SK-N-SH treated with all-trans-retinoic acid at 6 μM for 48 hours (cell line): ENCODE measurements at places on chromosomes 5 and 9.

DNA sequence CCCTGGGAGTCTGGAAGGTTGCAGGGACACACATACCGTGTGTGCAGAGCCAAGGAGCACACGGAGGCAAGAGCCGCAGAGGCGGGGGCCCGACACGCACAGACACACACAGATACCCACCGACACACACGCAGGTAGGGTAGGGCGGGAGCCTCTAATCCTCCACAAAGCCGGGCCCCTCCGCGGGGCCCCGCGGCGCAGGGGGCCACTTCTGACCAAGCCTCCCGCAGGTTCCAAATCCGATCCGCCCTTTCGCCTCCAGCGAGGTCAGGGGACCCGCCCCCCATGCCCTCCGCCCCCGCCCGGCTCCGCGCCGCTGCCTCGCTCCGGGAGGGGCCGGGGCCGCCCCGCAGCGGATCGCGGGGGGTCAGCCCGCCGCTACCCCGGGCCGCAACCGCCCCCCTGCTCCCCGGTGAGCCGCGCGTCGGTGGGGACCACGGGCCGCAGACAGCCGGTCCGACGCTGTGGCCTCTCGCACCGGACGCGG lies 1.4 kb upstream of the LMX1B start:
- peak; percentile 14 for ATAC-seq

- ATAC-seq: no peak
Measured at GRCh38 chr5:60604771-60605170, 95.2 kb downstream of the DEPDC1B start.

GRCh38 chr9:30846651-30847050 lies 1537.8 kb upstream of the ACO1 start:
- ATAC-seq: no peak

GRCh38 chr5:14745753-14746152 lies 81.2 kb downstream of the OTULIN start:
- no peak for ATAC-seq

- no peak for ATAC-seq
Measured at GRCh38 chr9:37951671-37952449, 47.9 kb upstream of the SLC25A51 start.

DNA sequence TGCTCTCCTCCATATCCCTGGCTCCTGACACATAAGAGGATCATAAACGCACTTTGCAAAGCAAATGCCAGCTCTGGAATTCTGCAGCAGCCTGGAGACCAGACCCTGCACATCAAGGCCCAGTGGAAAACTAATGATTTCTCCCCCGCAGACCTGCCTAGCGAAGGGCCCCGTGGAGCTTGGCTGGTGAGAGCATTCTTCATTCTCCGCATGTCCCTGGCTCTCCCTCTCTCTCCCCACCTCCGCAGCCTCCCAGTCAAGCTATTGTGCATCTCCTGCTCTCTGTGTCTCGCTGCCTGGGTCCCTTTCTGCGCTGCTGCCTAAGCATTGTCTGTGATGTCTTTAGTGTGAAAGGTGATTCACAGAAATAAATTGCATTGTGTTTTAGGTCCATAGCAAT lies 46.7 kb downstream of the GRIA1 start:
- ATAC-seq: no peak

DNA sequence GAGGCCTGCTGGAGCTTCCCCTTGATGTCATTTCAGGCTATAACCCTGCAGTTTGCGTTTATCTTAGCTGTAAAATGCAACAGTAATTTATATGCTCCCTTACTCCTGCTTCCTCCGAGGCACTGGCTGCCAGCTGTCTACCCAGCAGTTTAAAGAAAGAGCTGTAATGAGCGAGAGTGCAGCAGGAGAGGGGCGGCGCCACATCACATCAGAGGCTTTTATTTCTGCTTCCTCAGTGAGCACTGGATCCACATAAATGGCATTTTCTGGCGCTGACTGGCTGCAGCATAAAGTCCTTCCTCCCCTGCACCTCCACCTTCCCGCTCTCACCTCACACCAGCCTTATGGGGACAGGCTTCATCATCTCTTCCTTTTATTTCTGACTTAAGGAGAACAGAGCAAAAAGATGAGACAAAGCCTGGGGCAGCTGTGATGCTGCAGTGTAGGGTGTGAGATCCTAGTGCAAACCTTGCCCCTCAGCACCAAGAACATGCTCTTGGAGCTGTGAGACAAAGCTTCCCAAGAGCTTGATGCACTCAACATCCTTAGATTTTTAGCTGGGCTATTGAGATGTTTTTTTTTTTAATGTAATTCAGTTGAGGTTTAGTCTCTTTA lies 829.6 kb upstream of the ZNF608 start:
- ATAC-seq: peak; percentile 86

DNA sequence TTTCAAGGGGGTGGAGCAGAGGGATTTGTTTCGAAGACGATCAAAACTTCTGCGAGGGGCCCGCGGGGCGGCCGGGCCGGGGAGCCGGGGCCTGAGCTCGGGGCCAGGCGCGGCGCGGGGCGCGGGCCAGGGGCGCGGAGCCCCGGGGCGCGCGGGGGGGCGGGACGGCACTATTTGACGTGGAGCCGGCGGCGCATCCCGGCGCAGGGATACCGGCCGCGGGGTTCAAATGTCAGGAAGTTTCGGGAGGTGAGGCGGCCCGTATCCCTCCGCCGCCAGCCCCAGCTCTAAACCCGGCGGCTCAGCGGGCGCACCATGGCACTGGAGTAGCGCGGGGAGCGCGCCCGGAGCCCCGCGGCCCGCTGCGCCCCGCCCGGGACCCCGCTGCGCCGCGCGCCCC lies at the start of gene LMX1B:
Gene LMX1B (plus strand): TSS at position 278 of the 400 bp plus-strand sequence. CDS start 522 bp downstream, outside the sequence.
- no peak for ATAC-seq

- peak; percentile 91 for ATAC-seq
Measured at GRCh38 chr5:38922199-38922598, 76.4 kb downstream of the OSMR start.
